ENCODE measurements at places on chromosomes 12 and 14.

- DNase-seq = no peak
Measured at GRCh38 chr12:56838621-56839488, 75.7 kb downstream of the HSD17B6 start.

DNA sequence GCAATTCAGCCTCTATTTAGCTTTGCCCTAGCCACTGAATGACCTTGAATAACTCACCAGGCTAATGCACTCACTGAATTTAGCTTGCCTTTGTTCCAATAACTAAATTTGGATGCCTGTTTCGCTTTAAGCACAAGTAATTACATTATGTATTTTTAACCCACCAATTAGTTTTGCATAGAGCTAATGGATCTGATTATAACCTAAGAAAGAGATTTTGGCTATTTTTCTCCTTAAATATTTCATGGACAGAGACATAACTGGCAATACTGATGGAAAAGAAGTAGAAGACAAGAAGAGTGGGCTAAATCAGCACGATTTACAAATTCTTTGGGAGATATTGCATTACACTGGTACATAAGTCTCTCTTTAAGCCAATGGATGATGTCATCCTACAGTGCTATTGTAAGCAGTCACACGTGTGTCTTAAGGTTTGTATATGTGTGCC lies 85.7 kb downstream of the AKAP6 start:
- no peak for DNase-seq

- no peak for DNase-seq
Measured at GRCh38 chr12:26205941-26206340, 10.6 kb downstream of the SSPN start.

GRCh38 chr14:83712418-83713129 lies 1817.4 kb upstream of the FLRT2 start:
- no peak for DNase-seq

DNA sequence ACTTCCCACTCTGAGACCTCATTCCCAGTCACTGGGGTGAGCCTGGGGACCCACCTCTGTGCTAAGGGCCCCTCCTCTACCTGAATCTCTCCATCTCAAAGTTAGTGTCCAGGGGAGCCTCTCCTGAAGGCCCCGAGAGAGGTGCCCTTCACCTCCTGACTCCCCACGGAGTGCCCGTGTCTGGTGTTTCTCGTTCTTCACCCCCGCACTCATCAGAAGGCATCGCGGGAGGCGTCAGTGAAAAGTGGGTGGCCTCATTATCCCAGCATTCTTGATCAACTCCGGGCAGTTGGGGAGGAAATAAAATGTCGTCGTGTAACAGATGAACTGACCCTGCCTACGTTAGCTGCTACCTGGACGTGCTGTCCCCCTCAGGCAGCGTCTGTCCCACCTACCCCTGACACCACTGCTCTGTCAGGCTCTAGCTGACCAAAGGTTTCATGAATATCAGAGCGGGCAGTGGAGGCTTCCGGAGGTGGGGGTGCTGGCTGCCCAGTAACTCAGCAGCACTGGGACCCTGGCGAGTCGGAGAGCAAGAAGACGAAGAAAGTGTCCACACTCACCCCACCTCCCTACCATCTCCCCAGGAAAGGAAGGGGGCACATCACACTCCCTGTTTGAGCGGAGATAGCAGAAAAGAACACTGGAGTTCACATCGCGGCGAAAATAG lies 102.9 kb downstream of the PIWIL1 start:
- no peak for DNase-seq

DNA sequence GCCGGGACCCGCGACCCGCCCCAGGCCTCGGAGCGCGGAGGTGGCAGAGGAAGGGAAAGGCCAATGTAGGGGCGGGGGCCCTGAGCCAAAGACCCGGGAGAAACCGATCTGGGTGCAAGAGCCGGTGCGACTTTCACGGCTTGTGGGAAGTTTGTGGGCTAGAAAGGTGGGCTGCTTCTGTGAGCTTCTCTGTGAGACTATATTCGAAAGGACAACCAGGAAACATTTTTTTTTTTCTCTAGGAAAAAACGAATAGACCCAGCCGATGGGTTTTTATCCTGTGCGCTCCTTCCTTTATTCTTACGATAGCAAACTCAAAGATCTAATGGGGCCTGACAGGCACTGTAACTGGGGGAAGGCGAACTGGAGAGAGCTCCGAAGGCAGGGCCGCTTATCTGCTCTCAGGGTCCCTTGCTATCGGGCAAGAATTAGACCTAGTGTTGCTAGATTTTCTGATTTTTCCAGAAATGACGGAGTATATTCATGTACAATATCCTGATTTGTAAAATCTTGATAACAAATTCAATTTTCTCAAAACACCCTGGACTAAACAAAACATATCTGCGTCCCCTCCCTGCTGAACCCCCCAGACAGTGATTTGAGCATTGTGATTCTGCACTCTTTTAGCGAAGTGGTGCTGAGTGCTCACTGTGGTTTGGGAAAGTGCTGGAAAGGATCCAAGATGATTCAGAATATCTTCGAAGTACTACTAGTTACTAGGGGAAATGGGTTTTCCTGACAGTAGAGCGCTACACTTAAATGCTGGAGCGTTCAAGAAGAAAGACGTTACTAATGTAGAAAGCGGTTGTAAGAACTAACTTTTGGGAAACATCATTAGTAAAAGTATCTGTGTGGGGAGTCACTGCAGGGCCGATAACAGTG lies 563 bp upstream of the STXBP6 start:
- no peak for DNase-seq

- DNase-seq = no peak
Measured at GRCh38 chr14:75158843-75159614, 17.4 kb downstream of the TMED10 start.
